ENCODE measurements at places on chromosomes 2 and 18.

GRCh38 chr2:46818141-46818621, 97.4 kb downstream of the MCFD2 start:
- no peak for DNase-seq

- peak; percentile 14 for DNase-seq
Measured at GRCh38 chr2:168194784-168195522, 52.4 kb downstream of the STK39 start.

DNA sequence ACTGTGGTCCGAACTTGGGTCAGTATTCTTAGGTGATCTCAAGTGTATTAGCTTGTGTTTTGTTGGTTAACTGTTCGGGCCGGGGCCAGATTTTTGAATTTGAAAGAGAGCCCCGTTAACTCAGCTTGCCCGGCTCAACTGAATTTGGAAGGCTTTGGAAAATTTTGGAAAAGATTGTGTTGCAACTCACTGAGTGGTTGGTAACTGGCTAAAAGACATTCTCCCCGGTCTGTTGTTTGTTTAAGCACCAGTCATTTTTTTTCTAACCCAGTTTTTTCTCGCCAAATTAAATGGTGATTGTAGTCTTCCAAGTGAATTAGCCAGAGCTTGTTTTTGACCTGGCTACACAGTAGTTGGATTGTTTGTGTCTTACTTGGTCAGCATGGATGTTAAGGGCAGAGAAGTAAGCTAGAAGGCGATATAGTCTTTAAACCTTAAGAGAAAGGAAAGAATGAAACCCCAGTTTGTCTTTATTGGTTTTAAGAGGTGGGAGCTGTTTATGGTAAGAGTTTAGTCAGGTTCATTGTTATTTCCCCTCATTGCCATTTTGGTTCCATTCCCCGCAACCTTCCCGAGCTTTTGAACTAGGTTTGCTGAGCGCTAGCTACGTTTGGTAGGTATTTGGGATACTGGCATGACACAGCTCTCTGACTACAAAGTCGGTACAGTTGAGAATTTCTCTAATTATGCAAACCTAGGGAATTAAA, 2.4 kb downstream of the MAP4K4 start:
- no peak for DNase-seq

- DNase-seq: no peak
Measured at GRCh38 chr18:43876286-43876685, 599.0 kb upstream of the SYT4 start.

DNA sequence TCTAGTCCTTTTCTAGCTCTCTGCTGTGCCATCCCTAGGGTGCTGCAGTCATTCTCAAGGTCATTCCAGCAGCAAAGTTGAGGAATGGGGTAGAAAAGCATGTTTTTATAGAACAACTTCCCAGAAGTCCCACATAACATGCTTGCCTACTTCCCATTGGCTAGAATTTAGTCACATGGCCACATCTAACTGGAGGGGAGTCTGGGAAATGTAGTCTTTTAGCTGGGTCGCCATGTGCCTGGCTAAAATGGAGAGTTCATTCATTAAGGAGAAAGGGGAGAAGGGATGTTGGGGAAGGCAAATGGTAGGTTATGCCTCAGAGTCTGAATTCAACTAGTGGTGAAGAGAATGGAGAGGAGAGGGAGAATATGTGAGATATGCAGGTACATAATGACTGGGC, 85.7 kb downstream of the SLC4A3 start:
- DNase-seq: no peak

DNA sequence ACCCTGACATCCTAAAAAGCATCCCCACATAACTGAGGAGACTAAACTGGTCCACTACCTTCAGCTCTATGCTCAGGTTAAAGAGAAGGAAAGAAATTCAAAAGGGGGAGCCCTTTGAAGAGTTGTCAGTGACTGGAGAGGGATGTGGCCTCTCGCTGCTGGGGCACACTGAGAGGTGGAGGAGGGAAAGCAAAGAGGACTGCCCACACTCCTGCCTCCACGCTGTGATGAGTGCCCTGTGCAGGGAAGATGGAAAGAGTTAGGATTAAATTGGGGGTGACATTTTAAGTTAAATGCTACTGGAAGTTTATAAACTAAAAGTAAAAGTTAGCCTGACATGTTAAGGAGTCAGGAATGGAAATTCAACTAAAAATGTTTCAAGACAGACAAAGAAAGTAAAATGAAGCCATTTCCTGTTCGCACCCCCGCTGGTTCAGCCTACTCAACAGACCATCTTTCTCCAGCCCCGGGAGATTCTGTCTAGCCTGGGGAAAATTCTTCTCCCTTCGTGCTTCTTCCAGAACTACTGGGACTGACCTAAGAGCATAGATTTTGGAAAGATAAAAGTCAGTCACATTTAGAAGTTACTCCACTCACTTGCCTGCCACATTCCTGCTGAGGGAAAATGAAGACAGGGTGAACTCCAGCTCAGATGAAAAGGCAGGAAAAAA, 17.8 kb upstream of the INO80C start:
- no peak for DNase-seq

GRCh38 chr18:79552140-79552631, 127.4 kb upstream of the CTDP1 start:
- no peak for DNase-seq

DNA sequence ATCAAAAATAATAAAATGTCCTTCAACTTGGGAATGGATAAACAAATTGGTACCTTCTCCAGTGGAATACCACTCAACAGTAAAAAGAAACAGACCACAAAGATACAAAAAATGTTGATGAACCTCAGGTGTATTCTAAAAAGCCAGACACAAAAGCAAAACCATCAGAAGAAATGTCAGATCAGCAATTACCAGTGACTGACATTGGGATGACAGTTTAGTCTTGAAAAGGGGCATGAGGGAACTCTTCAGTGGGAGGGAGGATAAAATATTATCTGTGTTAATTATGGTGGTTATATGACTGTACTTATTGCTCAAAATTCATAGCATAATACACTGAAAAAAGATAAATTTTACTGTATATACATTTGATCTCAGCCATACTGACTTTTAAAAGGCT, 473.0 kb downstream of the TMX3 start:
- no peak for DNase-seq

GRCh38 chr2:145975406-145975805, 1455.5 kb upstream of the ZEB2 start:
- DNase-seq: no peak

DNA sequence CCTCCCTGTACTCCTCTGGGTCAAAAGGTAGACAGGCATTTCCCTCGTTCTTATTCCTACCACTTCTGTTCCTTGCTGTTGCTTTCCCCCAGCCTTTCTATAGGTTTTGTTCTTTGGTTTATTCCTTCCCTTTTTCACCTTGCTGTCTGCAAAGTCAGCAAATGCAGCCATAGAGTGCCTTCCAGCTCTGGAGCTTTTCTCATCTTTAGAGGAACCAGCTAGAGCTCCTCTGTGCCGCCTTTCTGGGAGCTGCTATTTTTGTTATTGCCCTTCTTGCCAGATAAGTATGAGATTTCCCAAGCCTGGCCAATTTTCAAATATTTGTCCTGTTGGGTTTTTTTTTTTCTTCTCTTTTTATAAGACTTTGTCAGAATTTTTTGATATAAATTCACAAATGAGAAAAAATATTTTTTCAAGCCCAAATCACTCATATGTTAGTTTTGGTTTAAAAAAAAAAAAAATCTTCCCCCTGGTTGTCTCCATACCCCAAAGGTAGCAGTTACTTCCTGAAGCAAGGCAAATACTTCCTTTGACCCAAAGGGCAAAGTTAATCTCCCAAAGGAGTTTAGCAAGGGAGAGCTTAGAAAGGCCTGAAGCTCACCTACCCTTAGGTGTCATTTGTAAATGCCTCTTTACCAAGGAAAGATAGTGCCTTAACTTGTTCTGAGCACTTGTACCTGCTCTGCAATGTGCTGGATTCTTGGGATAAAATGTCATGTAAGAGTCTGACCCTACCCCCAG, 5.1 kb upstream of the TTC27 start:
- no peak for DNase-seq

DNA sequence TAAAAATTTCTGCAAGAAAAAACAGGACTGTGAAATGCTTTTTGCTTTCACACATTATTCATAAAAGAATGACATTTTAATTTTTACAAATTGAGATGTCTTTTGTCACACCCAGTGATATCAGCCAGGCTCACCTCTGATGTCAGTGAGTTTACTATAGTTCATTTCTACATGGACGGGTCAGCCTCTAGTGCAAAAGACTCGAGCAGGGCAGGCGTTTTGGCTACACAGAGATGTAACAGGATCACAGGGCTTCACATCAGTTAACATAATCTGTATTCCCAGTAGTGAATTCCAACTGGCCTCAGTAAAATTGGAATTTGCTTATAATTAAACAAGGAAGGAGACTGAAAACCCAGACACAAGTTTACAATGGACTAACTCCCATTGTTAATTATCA, 275.6 kb upstream of the ZSWIM2 start:
- no peak for DNase-seq

DNA sequence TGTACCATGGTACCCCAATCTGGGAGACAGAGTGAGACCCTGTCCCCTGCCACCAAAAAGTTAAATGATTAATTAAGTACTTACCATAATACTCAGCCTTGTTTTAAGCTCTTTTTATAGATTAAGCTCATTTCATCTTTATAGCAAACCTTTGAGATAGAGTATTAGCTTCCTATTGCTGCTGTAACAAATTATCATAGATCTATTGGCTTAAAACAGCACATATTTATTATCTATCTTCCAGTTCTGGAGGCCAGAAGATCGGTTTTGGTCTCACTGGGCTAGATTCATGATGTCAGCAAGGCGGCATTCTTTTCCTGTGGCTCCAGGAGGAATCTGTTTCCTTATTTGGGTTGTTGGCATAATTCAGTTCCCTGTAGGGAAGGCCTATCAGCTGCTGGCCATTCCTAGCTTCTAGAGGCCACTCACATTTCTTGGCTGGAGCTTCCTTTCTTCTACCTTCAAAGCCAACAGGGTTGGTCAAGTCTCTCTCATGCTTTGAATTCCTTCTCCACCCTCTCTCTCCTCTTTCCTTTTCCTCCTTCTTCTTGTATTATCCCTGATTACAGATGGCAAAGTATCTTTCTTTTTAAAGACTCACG, 13.7 kb upstream of the GREB1 start:
- no peak for DNase-seq

DNA sequence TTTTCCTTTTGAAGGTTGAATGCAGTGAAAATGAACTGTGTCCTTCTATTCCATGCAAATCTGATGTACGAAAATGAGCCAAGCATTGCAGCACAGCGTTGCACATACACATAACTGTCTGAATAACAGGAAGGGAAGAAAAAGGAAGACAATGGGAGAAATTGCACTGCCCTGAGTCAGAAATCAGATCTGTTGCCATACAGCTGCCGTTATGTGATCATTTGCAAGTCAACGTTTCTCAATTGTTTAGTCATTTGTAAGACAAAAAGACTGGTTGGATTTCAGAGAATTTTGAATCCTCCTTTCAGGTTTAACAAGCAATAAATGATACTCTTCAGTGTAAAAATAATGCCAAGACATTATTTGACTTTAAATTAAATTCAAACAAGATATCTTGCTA, 284.1 kb downstream of the DSEL start:
- no peak for DNase-seq

GRCh38 chr18:24176727-24177416, 38.0 kb downstream of the CABYR start:
- DNase-seq: peak; percentile 46

DNA sequence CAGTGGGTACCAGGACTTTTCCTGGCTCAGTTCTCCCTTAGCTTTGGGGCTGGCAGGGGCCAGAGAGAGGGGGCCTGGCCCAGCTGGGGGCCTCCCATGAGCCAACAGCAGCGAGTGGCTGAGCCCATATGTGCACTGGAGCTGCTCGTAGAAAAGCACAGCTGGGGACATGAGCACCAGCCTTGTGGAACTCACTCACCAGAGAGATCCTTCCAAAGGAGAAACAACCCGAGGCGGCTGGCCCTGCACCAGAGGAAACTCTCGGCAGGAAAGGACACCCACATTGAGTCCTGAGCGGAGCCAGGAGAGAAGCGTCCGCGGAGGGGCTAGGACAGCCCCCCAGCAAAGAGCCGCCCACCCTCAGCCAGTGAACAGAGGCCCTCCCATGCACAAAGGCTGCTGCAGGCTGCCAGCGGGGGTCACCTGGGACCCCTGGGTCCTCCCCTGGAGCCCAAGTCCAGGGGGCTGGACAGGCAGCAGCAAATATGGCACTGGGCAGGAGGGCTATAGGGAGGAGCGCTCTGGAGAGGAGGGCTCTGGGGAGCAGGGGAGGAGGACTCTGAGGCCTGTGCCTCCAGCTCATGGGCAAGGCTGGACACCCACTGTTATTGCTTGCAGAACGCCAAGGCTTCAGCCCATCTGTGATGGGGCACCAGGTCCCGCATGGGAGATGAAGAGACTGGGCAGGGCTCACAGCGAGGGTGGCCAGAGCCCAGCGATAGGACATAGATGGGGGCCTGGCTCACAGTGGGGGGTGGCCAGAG, 42.1 kb upstream of the SNED1 start:
- DNase-seq: peak; percentile 16

- DNase-seq: no peak
Measured at GRCh38 chr2:9010866-9011265, 7.4 kb upstream of the MBOAT2 start.

DNA sequence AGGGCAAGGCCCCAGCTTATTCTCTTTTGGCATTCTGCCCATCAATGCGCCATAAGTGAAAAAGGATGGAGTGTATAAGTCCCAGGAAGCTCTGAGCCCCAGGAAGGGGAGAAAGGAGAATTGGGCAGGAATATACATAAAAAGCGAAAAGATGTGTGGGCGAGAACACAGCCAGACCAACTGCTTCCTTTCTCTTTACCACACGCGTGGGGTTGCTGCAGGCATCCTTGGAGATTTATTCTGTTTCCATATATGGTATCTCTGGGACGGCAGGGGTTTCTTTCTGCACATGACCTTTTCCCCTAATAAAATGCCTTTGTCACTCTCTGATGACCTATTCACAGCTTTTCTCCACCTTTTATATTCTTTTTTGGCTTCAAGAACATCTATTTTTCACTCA, 440.5 kb downstream of the NBAS start:
- no peak for DNase-seq

Data from GM12892 (cell line).